ENCODE measurements at places on chromosomes 2 and 18. TPM values are rescaled to one million over a fixed set of nuclear protein-coding genes. Genes with fewer than 3 reads are reported as not detected.

Gene TUBA4B
- total RNA-seq: not detected

DNA sequence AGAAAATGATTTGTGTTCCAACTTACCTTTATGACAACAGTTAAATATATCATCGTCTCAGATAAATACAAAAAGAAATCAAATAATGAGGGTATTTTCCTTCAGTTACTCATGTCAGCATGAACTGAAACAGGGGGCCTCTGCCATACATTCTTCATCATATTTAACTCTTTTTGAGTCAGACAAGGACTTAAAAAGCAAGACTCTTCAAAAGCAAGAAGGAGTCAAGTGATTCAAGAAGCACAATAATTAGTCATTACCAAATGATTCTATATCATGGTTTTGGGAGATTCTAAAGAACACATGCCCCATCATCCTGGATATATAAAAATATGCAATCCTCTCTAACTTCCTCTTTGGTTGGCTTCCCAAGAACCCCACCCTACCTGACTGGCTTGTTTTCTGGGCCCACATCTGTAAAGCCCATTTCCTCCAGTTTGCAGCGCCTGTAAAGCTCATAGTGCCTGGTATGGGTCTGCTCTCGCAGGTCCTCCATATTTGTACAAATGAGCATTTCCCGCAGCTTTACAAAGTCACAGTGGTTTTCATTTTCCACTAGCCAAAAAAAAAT, 49.7 kb downstream of the SEPTIN10 start:
- no peak for DNase-seq

DNA sequence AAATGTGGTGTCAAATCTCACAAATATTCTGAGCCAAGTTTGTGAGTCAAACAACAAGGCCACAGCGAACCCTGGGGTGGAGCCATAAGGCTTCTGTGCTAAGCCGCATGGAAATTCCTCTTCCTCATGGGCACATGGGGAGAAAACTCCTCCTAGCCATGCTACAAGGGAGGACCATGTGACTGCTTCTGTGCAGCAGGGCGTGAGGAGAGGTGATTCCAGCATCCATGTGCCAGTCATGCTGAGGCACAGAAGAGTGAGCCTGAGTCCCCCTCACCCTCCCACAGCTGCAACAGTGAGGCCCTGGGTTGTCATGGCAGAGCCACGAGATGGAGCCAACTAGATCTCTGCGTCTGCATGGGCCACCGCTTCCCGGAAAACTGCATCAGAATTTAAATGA, 488.8 kb upstream of the RAB6C start:
- DNase-seq: no peak

DNA sequence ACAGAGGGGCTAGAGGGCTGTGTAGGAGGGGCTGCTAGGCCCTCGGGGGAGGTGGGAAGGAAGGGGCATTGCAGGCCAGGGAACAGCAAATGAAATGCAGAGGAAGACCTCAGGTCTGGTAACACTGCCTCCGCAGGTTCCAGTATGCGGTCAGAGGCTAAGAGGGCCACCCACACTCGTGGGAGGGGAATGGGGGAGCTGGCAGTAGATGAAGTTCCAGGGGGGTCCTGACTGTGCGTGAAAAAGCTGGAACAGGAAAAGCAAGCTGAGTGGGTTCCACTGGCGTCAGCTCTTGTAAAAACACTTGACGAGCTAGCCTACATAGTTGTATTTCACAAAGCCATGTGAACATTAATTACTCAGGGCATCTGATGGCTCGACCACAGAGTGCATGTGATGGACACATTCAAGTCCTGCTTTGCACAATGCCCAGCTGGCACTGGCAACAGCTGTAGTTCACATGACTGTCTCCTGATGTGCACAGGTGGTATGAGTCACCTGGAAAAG, 29.0 kb upstream of the PTPN4 start:
- no peak for DNase-seq

Gene TEKT4
- total RNA-seq: not detected

DNA sequence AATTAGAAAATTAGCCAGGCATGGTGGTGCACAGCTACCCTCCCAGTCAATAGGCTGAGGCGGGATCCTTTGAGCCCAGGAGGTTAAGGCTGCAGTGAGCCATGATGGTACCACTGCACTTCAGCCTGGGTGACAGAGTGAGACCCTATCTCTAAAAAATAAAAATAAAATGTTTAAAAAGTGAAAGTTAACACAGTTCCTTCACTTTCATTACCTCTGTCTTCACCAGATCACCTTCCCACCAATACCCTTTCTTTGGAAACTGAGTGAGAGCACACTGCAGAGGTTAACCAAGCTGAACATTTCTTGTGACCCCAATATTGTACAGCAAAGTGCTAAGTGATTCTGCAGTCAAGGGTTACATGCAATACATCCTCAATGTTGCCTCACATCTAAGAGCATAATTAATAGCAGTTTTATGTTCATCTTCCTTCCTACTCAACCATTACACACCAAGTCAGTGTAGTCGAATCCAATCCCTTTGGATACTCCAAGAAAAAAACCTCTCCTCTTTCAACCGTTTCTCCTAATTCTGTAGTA, 1.7 kb downstream of the L3MBTL4 start:
- no peak for DNase-seq

- DNase-seq: no peak
Observed at GRCh38 chr18:31510319-31510718, 12.3 kb downstream of the DSG2 start.

DNA sequence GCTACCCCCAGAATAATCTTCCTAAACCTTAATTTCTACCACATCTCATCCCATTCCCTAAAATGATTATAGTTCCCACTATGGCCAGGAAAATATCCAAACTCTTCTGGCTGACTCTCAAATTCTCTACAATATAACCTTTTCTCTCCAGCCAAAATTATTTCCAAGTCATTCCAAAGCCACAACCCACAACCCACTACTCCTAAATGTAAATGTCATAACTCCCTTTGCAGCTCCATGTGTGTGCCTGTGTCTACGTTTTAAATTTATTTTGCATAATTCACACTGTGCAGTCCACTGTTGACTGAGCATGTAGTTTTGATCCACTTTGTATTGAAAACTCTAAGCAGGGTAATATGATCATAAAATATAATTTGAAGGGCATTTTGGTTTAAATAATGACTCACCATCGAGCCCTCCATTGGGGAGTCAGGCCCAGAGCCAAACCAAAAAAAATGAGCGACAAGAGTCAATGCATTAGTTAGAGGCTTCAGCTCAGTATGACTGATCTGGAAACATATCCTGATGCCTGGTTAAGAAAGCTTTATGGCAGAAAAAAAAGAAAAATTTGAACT, 171.0 kb downstream of the AFF3 start:
- no peak for DNase-seq

DNA sequence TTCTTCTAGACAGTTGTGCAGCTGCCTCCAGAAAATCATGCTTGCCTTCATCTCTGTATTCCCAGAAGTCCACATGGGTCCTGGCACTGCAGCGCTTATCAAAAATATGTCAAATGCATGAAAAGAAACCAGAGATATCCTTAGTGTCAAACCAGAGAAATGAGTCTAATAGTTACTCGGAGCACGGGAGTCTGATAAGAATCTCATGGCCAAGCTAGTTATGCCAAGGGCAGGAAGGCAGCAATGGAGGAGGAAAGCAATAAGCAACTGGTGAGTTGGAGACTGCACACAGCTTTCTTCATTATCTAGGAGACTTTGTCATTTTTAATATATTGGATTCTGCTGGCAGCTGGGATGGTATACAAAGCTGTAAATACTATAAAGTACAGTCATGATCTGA, 38.6 kb downstream of the TRIB2 start:
- DNase-seq: no peak

Gene PSMD14
- 29.1 TPM for total RNA-seq

GRCh38 chr2:66237803-66238379, 197.0 kb upstream of the MEIS1 start:
- DNase-seq: no peak

- no peak for DNase-seq
Observed at GRCh38 chr2:67234440-67234839, 162.7 kb upstream of the ETAA1 start.

GRCh38 chr2:203059567-203060240, 45.0 kb downstream of the NBEAL1 start:
- no peak for DNase-seq

- DNase-seq: no peak
Observed at GRCh38 chr2:240187989-240188590, 47.6 kb upstream of the OTOS start.

GRCh38 chr2:48944956-48945355, 189.4 kb upstream of the LHCGR start:
- no peak for DNase-seq

- DNase-seq: no peak
Observed at GRCh38 chr2:146994246-146994645, 850.6 kb upstream of the ACVR2A start.

GRCh38 chr2:2837746-2838547, 506.9 kb upstream of the MYT1L start:
- DNase-seq: no peak

Gene RNF144A
- total RNA-seq: 33.7 TPM
